Head of caudate nucleus (tissue), 42 donors: ENCODE measurements at places on chromosomes 13 and 19.

DNA sequence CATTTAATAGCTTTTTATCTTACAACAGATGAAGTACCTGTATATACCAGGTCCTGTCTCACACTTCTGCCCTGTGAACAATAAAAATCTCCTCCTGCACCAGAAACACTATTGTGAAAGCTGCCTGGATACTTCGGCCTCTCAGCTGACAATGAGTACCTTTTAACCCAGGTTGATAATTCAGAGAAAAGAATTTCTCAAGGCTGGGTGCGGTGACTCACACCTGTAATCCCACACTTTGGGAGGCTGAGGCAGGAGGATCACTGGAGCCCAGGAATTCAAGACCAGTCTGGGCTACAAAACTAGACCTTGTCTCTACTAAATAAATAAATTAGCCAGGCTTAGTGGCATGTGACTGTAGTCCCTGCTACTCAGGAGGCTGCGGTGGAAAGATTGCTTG lies 65.3 kb upstream of the TM9SF2 start:
- DNase-seq = no peak

- DNase-seq = no peak
Observed at GRCh38 chr19:23547816-23548430, 139.1 kb downstream of the ZNF675 start.

DNA sequence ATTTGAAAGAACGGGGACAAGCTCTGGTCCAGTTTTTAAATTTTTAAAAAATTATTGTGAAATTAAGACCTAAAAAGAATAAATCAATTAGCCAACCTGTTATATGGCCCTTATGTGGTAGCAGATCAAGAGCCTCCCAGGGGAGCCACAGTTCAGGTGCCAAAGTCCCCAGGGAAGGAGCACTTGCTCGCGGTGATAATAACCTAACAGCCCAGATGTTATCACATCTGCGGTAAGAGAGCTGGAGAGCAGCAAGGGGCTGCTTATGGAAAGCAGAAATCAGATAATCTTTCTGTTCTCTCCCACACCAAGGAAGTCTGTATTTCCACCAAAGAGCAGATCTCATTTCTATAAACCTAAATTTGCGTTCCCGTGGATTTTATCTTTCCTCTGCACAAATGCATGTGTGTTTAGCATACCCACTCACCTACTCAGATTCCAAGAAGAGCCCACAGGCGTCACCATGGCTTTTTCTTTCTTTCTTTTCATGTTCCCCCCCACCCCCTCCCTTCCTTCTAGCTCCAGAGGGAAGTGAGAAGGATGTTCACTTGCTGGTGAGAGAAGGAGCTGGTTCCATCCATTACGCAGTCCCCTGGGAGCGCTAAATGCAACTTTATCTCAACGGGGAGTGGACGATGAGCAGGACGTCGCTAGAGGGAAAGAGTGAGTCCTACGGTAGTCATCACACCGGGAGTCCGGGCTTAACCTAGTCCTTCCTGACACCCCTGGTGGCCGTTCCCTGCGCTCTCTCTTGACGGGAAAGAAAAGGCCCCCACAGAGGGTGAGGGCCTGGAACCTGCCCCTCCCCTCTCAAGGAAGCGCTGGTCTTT lies 1.6 kb upstream of the POU4F1 start:
- DNase-seq = no peak

DNA sequence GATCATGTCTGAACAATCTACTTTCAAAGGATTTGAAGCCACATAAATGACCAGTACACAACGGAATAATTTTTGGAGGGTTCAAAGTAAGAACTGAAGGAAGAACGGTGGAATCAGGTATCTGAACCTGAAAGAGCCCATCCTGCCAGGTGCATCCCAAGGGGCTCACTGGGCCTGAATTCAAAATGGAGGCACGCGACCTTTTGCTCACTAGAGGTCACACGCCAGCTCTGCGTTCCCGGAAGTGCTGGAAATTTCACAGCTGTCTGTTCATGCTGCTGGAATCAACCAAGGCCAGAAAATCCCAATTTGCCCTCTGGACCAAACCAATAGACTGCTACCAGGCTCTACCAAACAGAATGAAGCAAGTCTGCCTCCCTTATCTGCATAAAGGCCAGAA lies 4.2 kb upstream of the RASA3 start:
- DNase-seq = no peak

GRCh38 chr19:35120492-35120891 lies 4.9 kb downstream of the FXYD3 start:
- DNase-seq = no peak
